ENCODE measurements at places on chromosomes 2 and 18.

DNA sequence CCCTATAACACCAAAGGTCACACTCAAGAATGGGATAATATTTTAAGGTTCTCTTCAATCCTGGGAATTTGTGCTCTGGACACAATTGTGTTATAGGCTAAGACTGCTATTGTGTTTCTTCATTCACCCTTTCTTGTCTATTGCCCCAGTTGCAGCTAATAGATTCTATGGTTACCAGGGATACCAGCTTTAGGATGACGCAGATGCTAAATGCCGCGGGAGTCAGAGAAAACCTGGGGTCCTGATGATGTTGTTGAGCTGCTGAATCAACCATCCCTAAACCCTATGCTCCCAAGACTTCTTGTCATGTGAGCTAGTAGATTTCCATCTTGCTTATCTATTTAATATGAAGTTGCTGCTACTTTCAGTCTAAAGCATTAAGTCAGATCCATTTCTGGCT, 5.4 kb downstream of the CRYGD start:
- DNase-seq = no peak

- no peak for DNase-seq
Measured at GRCh38 chr2:51329512-51329911, 297.6 kb upstream of the NRXN1 start.

GRCh38 chr18:12860530-12860929, 23.5 kb downstream of the PTPN2 start:
- no peak for DNase-seq

- no peak for DNase-seq
Measured at GRCh38 chr2:143078104-143078503, 51.1 kb upstream of the ARHGAP15 start.

DNA sequence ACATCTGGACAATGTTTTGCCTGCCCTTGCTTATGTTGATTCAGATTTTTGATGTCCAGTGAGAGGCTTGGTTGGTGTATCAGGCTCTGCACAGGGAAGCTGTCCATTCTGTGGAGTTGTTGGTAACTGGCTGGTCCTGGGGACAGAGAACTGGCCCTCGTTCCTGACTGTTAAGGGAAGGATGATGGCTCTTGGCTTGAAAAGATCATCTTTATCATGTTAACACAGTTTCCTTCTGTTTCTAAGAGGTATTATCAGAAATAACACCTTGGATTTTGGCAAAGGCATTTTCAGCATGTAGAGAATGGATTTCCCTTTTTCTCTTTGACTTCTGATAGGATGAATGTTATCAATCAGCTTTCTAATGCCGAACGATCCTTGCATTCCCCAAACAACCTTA, 19.3 kb downstream of the STK25 start:
- DNase-seq = no peak

- no peak for DNase-seq
Measured at GRCh38 chr2:179558010-179558934, 293.6 kb upstream of the SESTD1 start.

DNA sequence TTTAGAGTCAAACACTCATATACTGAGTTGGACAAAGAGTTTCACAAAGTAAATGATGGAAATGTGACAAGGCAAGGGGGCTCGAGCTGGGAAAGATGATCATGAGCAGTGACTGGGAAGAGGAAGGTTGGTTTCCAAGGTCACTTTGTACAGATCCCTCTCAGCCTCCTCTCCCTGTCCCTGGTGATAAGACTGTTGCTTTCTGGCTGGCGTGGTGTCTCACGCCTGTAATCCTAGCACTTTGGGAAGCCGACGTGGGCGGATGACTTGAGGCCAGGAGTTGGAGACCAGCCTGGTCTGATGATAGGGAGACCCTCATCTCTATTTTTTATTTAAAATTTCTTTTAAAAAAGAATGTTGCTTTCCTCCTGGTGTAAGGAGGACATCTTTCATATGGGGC, 86.6 kb upstream of the STPG4 start:
- DNase-seq = no peak

- no peak for DNase-seq
Measured at GRCh38 chr2:82120654-82121053, 1816.1 kb upstream of the LRRTM1 start.

DNA sequence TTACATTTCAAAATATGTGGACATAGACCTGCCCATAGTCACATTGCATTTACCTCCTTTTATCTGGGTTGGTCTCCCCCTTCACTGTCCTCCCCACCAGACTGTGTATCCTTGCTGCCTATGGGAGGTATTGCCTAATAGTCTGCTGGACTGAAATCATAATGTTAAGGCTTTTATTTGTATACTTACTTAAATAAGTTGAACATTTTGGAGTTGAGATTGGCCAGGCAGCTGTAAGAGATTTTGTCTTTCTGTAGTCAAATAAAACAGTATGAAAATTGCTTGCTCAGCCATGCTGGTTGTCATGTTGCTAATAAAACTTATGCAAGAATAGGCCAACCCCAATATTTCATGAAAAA, 280.9 kb downstream of the PTPRM start:
- no peak for DNase-seq

DNA sequence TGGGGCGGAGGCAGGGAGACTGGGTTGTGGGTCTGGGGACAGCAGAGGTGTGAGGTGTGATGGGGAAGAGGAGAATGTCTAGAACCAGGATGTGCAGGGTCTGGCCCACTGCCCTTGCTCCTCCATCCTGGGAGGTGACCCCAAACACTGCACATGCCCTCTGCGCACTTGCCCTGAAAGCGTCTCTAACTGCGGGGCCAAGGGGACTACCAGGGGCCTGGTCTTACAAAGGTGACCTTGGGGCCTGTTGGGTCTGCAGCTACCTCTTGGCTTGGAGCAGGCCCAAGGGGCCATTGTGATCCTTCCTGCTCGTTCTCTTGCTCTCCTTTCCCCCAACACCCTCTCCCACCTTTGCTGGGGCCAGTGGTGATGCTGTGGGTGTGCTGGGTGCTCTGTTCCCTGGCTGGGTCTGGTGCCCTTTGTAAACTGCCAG, 48.0 kb upstream of the FAHD2A start:
- DNase-seq = no peak

DNA sequence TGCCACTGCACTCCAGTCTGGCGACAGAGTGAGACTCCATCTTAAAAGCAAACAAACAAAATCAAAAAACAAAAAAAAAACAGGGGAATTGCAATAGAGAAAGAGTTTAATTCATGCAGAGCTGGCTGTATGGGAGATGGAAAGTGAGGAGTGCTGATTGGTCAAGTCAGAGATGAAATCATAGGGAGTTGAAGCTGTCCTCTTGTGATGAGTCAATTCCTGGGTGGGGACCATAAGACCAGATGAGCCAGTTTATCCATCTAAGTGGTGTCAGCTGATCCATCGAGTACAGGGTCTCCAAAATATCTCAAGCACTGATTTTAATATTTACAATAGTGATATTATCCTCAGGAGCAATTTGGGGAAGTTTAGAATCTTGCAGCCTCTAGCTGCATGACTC, 45.3 kb downstream of the FRZB start:
- no peak for DNase-seq

- no peak for DNase-seq
Measured at GRCh38 chr2:46161911-46162310, 135.3 kb upstream of the EPAS1 start.

All from stimulated activated CD8-positive, alpha-beta memory T cell treated with anti-CD3 and anti-CD28 coated beads, Interleukin-15, amount 100 ng/mL, for 24 hours (primary cell).